ENCODE measurements at places on chromosomes 11 and 22. TPM values are rescaled to one million over a fixed set of nuclear protein-coding genes. Genes with fewer than 3 reads are reported as not detected.

The RASSF10 gene
- 2.7 TPM for total RNA-seq

The JAML gene
- 0.74 TPM for total RNA-seq

The SPDYC gene
- total RNA-seq: not detected

The TRIM68 gene
- total RNA-seq: 6.9 TPM

The C11orf91 gene
- total RNA-seq: not detected

The LRFN4 gene
- 28.5 TPM for total RNA-seq

The INSC gene
- not detected for total RNA-seq

The NXPE2 gene
- 0.49 TPM for total RNA-seq
